ENCODE measurements at places on chromosomes 7 and 10.
A peak's percentile ranks its signal among the peaks of the same experiment; 100 is the strongest.

DNA sequence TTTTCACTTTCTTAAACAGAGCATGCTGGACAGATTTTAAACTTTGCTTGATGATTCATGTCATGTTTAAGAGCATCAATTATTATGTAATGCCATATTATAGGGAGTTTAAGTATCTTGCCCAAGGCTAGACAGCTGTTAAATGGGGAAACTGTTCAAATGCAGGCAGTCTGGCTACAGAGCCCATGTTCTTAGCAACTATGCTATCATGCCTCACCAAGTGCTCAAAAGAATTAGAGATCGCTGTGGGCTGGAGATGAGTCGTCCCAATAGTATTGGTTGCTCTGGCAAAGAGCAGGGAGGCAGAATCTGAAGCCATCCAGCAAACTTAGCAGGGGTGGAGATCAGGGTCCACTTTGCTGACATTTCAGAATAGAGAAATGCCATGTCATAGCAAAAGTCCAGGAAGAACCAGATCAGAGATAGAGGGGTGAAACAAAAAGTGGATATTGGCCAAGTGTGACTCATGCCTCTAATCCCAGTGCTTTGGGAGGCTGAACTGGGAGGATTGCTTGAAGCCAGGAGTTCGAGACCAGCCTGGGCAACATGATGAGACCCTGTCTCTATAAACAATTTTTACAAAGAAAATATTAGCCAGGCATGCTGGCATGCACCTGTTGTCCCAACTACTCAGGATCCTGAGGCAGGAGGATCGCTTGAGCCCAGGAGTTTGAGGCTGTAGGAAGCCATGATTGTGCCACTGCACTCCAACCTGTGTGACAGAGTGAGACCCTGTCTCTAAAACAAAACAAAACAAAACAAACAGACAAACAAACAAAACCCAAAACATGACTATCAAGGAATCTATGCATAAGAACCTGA lies 57.8 kb downstream of the BAMBI start:
- DNase-seq, result peak; percentile 84

GRCh38 chr10:123391275-123392028 lies 237.2 kb downstream of the BUB3 start:
- no peak for DNase-seq

- DNase-seq, result peak; percentile 14
Observed at GRCh38 chr7:30389791-30390190, 88.8 kb downstream of the NOD1 start.

- no peak for DNase-seq
Observed at GRCh38 chr10:49053053-49053997, 62.0 kb downstream of the VSTM4 start.

DNA sequence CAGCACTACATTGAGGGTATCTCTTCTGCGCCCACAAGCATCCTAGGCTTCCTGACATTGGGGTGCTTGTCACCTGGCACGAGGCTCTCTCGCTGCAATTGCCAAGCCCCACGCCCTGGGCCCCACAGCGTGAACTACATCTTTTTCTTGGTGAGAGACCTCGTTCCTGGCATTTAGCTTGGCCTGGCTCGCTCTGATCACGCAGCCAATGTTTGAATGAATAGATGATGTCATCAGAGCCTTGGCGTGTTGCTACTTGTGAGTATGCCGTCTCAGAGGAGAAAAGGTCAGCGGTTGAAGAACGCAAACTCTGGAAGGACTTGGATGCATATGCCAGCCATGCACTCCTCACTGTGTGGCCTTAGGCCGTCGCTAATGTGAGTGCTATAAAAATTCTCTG lies 150.2 kb upstream of the AUTS2 start:
- DNase-seq, result no peak

Data from OCI-M1 (cell line).